ENCODE measurements at places on chromosomes 12 and 14.
A peak's percentile ranks its signal among the peaks of the same experiment; 100 is the strongest.

DNA sequence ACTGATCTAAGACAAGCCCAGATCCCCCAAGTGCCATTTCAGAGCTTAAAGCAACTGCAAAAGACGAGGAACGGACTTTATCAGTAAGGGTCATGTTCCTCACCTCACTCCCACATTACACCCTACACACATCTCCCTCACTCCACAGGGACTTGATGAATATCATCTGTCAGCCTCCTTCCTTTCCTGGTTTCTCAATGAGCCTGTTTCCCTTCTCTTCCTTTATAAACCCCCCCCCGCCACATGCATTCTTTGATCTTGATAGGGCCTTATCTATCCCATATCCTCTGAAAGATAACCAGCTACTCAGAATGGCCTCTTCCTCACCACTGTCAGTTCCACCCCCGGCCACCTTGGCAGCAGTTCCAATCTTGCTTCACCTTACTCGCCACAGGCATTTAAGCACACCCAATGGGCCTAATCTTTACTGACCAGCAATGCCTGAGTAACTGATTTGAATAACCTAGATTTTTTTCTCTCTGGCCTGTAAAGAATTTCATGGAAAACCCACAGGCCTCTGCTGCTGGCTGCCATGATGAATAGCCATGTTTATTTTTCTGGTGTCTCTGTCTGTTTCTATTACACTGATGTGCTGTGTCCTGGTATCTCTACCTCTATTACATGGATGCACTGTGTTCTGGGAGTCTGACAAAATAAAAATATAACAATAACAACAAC, 138.7 kb downstream of the PHLDA1 start:
- no peak for DNase-seq

DNA sequence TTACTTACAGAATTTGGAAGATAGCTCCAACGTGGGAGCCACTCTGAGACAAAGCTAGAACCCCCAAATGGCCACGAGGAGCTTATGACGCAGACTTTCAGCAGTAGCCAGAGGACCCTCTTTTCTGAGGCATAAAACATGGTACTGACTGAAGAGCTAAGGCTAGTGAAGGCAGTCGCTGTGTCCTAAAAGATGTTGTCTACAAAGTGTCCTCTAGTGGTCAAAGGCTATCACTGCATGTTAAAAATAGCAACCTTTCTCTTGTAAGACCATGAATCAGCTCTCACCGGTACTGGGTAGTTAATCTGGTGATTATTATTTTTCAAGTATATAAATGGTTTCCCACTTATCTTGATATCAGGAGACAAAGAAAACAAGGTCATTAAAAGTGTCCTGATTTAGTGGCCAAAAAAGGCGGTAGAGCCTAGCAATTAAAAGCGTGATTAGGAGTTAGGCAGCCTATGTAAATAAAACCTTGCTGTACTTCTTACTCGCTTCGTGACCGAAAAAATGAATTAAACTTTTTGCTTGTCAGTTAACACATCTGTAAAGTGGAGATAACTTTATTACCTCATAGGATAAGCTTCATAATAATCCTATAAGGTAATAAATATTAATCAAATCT, 47.0 kb upstream of the LGR5 start:
- DNase-seq: no peak

DNA sequence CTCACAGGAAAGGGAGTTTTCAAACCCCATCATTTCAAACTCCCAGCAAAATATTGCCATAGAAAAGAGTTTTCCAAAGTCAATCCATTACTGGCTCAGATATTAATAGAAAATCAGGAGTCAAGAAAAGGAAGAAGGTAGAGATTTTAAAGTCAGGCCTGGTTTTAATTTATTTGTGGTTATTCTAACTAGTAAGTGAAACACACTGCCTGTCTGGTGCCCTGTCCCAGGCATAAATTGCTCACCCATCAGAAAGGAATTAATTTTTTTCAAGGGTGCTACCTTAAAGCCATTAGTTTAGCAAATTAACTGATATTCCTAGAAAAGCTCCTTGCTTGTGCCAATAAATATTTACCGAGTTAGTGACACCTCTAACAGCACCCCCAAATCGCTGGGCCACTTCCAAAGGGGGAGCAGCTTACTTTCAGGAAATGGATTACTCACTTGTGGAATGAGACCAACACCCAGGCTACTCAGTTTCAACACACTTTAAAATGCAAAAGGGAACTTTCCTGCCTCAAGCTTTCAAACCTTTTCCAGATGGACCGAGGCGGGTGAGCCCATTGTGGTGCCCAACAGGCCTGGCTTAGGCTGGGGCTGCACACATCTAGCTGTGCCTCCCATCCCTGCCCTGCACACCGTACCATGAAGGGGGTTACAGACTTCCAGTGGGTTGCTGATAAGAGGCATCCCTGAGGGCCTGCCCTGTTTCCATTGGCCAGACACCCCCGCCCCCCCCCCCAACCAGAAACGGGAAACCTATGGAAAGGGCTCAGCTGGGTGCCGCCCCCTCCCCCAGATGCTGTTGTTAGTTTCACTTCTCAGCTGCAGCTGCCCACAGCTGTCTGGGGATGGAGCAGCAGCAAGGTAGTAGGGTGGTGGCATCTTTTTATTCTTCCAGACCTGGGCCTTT, 117.2 kb downstream of the SAMD4A start:
- no peak for DNase-seq

GRCh38 chr14:33836203-33836899, 114.5 kb downstream of the EGLN3 start:
- no peak for DNase-seq

GRCh38 chr12:108117163-108117849, 11.8 kb upstream of the WSCD2 start:
- DNase-seq: no peak

DNA sequence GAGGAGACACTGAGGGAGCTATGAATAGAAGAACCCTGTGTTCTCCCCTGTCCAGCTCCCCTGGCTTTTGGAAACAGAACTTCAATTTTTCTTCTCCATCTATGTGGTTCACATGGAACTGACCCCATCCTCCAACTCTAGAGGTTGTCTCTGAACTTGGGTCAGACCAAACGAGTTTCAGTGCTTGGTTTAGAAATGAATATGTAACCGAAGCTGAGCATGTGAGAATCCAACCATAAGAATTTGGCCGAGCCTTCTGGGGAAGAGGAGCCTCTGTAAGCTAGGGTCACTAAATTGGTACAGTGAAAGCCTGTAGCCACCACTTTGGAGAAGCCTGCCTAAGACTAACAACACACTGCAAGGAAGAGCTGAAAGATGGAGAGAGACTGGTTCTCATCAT, 464.4 kb downstream of the ZFP36L1 start:
- no peak for DNase-seq

- no peak for DNase-seq
Observed at GRCh38 chr12:59079002-59079401, 158.7 kb upstream of the LRIG3 start.

GRCh38 chr12:113056631-113057488, at the start of gene DTX1:
DTX1 (plus strand) TSS chr12:113056730; CDS start chr12:113058193, 1,463 bp downstream.
- DNase-seq: peak; percentile 40

DNA sequence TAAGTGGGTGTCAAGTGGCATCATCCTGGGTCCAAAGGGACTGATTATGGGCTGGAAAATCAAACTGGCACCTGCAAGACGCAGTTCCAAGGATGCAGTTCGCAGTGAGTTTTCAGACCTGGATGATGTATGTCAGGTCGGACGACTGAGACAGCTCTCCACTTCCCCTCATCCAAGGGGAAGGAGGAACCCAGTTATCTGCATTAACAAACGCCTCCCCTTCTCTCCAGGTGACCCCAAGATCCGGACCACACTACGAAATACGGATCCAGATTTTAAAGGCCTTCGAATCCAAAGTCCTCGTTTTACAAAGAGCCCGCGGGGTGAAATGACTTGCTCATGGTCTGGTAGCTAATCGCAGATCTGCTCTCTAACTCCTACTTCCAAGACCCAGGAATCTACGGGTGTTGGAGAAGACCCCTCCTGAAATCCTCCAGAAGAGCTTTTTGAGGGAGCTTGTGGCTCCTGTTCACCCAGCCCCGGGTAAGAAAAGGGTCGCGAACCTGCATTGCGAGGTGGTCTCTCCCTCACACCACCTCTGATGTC, 460 bp upstream of the SYNE2 start:
- DNase-seq: no peak

- no peak for DNase-seq
Observed at GRCh38 chr12:6280053-6280469, 30.4 kb upstream of the PLEKHG6 start.

- DNase-seq: no peak
Observed at GRCh38 chr14:85576218-85576617, 46.3 kb downstream of the FLRT2 start.

DNA sequence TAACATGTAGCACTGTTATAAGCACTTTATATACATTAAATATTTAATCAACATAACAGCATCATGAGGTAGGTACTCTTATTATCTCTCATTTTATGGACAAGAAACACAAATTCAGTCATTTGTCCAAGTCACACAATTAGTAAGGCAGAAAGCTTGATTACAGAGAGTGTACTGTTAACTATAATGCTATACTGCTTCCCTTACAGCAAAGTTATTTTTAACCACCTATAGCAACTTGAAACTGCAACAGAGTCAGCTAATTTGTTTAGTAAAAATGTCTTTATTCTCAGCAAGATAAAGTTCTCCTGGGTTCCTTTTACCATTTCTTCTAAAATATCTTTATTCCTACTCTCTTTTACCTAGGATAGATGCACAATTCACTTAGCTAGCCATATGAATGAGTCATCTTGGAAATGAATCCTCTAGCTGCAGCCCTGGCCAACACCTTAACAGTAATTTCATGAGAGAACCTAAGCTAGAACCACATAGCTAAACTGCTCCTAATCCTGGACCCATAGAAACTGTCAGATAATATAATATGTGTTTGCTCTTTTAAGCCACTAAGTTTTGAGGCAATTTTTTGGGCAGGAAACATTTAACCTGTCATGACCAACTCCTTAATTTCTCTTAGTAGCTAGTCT, 90.2 kb upstream of the HECTD1 start:
- no peak for DNase-seq

- no peak for DNase-seq
Observed at GRCh38 chr12:52698651-52699340, 4.5 kb downstream of the KRT77 start.
